Cortex of kidney (tissue), 1 donor: ENCODE measurements at places on chromosomes 2 and 18.

DNA sequence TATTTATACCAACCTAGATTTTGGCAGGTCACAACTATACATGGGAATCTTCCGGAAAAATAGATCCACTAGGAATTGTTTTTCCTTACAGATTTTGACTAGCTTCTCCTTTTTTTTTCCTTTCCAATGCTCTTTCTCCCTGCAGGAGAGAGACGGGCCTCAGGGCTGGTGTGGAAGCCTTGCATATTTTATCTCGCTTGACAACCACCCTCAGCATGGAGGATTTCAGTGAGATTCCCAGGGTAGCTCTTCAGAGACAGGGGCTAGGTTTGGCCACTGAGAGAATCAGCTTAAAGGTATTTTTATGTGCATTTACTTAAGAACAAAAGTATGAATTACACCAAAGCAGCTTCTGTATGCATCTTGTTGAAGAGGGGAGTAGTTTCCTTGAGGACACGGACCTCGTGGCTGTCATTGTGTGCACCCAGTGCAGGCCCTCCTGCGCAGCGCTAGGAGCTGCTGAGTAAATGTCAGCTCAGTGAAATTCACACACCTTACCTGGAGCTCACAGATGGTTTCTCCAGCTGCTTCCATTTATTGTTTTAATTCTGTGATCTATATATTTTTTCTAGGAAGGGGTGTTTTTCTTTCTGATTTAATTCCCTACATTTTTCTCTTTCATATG, 54.4 kb downstream of the TRAPPC12 start:
- no peak for DNase-seq

DNA sequence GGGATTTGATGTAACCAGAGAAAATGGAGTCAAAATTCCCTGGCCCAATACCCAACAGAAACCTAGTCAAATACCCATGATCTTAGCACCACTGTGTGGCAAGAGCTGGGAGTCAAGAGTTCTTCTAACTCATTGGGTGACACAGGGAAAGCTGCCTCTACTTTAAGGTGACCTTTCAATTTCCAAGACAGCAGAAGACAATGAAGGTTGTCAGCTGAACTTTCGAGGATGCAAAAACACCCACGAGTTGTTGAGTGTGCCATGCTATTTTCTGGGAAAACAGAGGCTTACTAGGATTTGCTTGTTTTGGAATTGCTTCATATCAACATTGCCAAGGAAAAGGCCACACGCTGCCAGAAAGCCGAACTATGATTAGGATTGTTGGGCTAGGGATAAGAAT, 61.6 kb upstream of the CYRIA start:
- no peak for DNase-seq

- DNase-seq, result no peak
Observed at GRCh38 chr2:86364894-86365293, 27.5 kb upstream of the REEP1 start.

DNA sequence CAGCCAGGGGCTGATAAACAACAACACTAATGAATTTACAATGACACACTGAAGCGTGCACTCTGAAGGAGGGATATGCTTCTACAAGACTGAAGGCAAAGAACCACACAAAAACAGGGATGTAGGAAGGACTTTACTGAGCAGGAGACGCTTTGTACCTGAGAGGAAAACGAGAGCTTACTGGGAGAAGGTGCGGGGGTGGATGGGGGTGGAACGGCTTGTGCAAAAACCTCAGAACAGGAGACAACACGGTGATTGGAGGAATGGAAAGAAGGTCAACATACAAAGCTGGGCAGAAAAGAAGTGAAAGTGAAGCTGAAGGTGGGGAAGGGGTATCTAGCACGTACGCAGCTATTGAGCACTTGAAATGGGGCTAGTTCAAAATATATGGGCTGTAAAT, 93.1 kb downstream of the SLC8A1 start:
- no peak for DNase-seq

DNA sequence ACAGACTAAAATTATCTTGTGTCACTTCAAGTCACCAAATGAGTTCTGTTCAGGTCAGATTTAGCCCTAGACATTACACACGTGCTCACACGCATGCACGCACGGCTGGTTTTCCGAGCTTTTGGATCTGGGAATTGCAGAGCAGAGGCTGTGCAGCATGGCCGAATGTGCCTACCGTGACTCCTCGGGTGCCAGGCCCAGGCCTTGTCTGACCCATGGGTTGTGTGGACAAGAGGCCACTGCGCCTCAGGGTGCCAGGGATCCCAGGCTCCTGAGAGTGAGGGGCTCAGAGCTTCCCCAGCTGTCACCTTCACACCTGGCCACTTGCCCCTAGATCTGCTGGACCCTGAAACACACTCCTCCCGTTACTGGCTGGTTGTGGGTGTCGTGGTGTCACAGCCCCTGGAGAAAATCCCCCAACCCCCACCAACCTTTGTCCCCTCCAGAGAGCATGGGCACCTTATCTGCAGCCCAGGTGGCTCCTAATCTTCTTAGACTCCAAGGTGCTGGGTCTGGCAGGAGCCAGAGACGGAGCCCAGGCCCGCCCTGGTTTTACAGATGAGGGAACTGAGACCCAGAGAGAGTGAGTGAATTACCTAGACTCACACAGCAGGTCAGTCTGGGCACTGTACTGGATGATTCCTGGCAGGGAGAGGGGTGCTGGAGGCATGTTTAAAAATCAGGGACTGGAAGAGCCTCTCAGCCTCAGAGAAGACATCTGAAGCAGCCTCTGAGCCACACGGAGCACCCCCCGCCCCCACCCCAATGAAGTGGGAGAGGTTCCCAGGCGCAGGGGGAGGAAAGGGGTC, 56.8 kb downstream of the ATOH8 start:
- DNase-seq, result no peak

DNA sequence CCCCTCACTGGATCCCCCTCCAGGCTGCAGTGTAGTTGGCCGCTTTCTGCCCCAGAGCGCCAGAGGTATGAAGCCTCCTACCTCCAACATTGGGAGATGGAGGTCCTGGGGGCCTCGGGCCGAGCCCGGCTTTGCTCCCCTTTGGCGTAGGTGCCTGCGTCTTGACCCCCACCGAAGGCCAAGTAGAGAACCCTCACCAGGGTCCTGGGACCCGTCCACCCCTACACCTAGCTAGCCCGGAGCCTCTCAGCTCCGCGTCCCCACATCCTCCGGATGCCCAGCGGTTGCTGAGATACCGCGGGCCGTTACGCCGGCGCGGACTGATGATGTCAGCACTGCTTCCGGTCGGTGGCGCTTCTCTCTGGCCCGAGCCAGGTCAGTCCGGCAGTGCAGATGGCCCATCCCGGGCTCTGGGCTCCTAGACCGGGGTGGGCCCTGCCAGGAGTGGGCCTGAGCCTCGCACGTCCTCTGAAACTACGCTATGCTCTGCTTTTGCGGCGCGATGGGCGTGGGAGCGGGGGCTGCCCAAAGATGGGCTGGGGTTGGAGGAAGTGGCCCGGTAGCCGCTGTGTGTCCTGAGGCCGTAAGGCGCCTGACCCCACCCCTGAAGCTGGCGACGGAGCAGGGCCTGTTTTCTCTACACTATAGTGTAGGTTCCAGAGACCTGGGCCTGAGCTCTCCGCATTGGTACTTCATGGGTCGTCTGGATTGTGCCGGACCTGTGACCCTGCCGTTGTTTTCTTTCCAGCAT, at the start of the genes GLB1L and STK16:
Gene GLB1L (minus strand): TSS at position 297 of the 751 bp plus-strand sequence. CDS start 1,871 bp downstream, outside the sequence.
Gene STK16 (plus strand): TSS at position 332 of the 751 bp plus-strand sequence. CDS start 521 bp downstream, outside the sequence.
- no peak for DNase-seq

DNA sequence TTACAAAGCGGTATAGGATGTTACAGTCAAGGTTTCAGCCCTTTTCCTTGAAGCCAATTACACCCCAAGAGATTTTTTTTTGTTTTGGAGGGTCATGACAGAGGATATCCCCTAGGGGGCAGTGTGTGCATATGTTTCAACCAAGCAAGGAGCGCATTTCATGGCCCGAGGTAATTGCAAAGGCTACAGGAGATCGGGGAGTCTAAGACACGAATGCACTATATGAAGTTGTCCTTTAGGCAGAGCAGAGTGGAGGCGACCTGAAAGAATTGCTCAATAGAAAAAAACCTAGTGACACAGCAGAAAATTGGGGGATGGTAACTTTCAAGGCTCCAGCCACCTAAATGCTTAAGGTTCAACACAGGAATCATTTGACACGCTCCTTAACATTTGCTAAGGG, 219.8 kb upstream of the PARD3B start:
- no peak for DNase-seq

- no peak for DNase-seq
Observed at GRCh38 chr2:176213406-176213805, 24.9 kb downstream of the HOXD1 start.

DNA sequence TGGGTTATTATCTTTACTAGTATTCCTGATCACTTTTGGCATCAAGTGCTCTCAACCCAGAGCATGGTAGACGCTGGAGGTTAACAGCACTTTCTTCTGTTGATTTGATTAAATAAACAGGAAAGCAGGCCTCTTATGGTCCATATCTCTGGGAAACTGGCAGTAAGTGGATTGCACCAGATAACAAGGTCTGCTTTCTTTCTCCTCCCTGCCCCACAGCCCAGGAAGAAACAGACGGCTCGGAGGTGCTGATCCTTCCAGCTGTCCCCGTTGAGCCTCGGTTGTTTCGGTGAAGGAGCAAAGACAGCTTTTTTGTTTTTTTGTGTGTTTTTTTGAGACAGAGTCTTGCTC, 100.8 kb upstream of the KCTD1 start:
- DNase-seq, result no peak
